Left ventricle myocardium inferior (tissue), 1 donor: ENCODE measurements at places on chromosomes 4 and X.

DNA sequence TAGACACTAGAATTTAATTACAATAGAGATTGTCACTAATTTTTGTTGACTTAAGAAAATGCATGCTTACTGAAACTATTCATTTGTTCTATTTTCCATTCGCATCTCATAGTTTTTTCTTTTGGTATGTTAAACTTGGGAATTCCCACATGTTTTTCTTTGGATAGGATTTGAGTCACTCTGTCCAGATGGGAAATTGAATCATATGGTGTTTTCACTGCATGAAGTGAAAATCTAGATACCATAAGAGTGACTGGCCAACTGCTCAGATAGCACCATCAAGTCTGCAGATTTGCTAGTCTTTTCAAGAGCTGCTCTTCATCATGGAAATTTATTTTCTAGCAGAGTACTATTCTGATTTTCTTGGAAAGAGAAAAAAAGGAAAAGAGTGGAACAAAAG lies 172.6 kb downstream of the FAM47B start:
- H3K36me3 ChIP-seq, result no peaks in the 10 kb centered on the region
- no peaks in the 10 kb centered on the region for H3K27me3 ChIP-seq
- no peak overlapping the region for H3K4me3 ChIP-seq

DNA sequence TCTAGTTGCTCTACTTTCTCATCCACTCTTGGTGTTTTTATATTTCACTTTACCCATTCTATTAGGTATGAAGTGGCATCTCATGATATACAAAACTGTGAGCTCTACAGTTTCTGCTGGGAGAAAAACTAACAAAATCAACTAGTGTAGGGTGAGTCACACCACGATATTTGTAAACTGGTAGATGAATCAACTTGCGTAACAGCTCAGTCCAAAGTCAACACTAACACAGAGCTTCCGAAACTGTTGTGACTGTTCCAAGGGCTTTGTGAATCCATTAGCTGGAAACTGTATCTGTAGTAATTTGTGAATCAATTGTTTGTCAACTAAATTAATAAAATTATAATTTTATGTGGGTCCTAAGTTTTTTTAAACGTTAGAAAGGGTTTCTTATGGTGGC lies 119.8 kb upstream of the TSPAN5 start:
- H3K4me3 ChIP-seq, result no peak overlapping the region
- H3K36me3 ChIP-seq, result no peaks in the 10 kb centered on the region
- no peak overlapping the region for H3K27ac ChIP-seq
- H3K27me3 ChIP-seq, result no peaks in the 10 kb centered on the region
- no peaks in the 10 kb centered on the region for H3K4me1 ChIP-seq
- no peak for DNase-seq

DNA sequence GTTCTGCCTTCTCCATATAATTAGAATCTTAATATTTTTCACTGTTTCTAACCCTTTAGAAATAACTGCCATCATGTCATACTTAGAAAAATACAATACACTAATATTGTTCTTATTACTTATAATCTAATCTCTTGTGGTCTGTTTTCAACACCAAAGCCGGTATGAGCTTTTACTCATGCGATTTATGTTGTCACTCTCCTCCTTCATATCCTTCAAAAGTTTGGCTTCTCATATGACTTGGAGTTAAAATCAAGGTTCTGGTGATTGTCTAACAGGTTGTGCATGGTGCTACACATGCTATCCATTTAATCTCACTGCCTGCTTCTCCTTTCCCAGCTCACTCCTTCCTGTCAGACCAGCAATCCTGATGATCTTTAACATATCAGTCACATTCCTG lies 1392.9 kb downstream of the ARAP2 start:
- no peak overlapping the region for H3K27ac ChIP-seq
- no peaks in the 10 kb centered on the region for H3K36me3 ChIP-seq
- DNase-seq, result no peak
- no peaks in the 10 kb centered on the region for H3K27me3 ChIP-seq

- no peak for DNase-seq
- peaks cover 8% of the 10 kb centered on the region for H3K4me1 ChIP-seq
- no peaks in the 10 kb centered on the region for H3K27me3 ChIP-seq
- H3K27ac ChIP-seq, result no peak overlapping the region
Measured at GRCh38 chr4:82458729-82459128, 28.3 kb downstream of the ENOPH1 start.

DNA sequence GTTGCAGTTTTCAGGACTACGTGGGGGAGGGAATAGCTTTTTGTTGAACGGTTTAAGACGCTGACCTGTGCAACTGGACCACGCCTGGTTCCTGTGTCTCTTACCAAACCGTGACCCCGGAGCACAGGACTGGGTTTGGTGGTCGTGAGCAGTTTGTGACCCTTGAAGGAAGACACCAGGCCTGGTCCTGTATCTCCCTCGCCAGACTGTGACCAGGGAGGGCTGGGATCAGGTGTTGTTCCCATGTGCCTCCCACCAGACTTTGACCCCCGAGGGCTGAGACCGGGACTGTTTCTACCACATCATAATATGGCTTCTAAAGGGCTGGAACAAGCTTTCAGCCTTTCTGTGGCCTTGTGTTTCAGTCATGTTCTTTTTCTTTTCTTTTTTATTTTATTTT lies 683 bp downstream of the EBP start:
- peak overlapping the region; percentile 80 for H3K27ac ChIP-seq
- DNase-seq, result no peak
- peaks cover 5% of the 10 kb centered on the region for H3K36me3 ChIP-seq
- H3K4me1 ChIP-seq, result peaks cover 8% of the 10 kb centered on the region

- DNase-seq, result no peak
- H3K27me3 ChIP-seq, result no peaks in the 10 kb centered on the region
- no peak overlapping the region for H3K27ac ChIP-seq
- H3K4me1 ChIP-seq, result peaks cover 6% of the 10 kb centered on the region
- no peak overlapping the region for H3K4me3 ChIP-seq
- H3K36me3 ChIP-seq, result no peaks in the 10 kb centered on the region
Measured at GRCh38 chr4:107630185-107630705, 89.8 kb downstream of the PAPSS1 start.
